ENCODE measurements at places on chromosomes 13 and 19.

DNA sequence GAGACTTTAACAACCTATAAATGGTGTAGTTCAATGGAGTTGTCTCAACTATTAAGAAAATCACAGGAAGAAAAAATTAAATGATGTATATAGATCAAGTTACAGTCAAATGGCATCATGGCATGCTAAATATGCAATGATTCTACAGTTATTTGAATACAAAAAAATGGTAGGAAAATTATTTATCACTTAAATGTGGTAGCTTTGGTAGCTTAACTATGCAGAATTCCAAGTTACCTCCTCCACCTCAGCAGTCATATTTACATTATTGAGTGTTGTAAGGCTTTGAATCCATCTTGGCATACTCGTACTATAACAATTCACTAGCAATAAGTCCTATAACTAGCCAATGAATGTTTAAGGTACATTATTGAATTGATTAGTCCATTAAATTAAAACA, 36.8 kb downstream of the CAB39L start:
- DNase-seq, result no peak

- DNase-seq, result no peak
These were observed 321.7 kb downstream of the DLEU7 start for GRCh38 chr13:50521831-50522149.

GRCh38 chr19:1945899-1946298, 4.9 kb downstream of the CSNK1G2 start:
- DNase-seq, result no peak

DNA sequence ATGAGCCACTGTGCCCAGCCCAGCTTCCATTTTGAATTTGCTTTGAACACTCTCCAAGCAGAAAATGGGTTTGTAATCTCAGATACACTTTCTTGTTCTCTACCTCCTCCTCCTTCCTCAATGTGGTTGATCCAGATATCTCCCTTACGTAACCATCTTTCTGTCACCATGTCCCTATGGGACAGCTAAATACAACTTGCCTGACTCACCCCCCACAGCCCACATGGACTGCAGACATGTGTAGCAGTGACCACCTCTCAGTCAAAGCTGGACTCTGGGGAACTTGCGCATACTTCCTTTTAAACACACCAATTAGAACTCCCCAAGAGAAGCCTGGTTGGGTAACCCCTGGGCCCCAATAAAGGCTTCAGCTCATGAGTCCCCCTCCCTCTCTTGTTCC, 10.8 kb upstream of the ZNF799 start:
- DNase-seq, result no peak

GRCh38 chr13:80276371-80277289, 64.3 kb downstream of the SPRY2 start:
- no peak for DNase-seq

DNA sequence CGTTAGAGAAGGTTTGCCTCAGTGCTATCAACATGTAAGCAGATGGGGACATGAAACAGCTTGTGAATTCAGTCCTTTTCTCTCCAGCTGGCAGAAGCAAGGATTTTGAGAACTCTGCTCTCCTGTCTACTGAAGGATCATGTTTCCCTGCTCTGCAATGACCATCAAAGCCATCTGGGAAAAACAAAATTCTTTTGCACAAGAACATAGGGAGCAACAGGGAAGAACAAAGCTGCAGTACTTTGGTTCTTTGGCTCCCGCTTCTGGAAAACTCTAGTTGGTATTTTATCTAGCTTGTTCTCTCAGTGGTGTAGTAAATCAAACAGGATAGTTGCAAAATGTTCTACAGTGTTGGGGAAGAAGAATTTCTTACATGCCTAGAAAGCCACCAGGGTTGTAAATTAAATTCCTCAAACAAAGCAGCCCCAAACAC, 270.4 kb downstream of the ENOX1 start:
- DNase-seq, result no peak

DNA sequence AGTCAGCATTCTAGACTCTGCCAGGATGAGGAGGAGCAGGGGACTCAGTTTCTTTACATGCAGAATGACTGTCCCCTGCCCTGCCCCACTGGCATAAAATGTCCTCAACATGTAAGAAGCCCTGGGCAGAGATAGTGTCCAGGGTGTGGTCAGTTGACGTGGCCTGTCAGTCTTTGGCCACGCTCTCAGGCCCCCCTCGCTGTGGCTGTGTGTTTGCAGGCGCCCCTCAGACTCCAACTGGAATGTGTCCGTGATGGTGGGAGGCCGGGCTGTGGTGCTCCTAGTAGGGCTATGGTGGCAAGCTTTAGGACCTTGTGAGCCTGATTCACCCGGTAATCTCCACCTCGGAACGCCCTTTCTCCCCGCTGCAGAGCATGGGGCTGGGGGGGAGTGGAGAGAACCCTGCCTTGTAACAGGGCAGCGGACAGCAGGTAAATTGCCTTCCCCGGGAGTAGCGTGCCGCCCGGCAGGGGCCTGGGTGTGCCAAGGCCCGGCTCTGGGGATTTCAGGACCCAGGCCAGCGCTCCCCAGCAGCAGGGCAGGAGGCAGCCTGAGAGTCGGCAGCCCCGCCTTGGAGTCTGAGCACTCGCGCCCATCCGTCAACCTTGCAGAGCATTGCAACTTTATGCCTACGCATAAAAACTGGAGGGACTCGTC, 62.3 kb downstream of the CHST8 start:
- no peak for DNase-seq

DNA sequence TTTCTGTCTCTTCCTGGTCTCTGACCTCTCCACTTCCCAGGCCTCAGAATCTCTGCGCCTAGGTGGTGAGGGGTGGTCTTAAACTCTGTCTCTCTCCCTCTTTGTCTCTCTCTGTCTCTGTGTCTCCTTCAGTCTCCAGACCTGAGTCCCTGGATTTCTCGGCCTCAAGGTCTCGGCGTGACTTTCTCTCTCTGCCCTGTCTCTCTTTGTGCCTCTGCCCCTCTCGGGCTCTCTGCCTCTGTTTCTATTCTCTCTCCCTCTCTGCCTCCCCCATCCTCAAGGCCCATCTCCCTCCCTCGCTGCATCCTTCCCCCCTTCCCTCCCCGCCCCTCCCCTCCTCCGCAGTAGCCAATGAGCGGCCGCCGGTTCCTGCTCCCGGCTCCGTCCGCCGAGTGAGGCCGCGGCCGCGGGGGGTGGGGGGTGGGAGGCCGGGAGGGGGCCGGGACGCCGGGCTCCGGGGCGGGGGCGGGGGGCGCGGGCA, at the start of gene CACNG7:
Gene CACNG7, plus strand, starts transcription at position 344 of the 481 bp plus-strand sequence. CDS start 3,554 bp downstream, outside the sequence.
- no peak for DNase-seq

GRCh38 chr19:32363175-32363574, 17.8 kb downstream of the ZNF507 start:
- no peak for DNase-seq

DNA sequence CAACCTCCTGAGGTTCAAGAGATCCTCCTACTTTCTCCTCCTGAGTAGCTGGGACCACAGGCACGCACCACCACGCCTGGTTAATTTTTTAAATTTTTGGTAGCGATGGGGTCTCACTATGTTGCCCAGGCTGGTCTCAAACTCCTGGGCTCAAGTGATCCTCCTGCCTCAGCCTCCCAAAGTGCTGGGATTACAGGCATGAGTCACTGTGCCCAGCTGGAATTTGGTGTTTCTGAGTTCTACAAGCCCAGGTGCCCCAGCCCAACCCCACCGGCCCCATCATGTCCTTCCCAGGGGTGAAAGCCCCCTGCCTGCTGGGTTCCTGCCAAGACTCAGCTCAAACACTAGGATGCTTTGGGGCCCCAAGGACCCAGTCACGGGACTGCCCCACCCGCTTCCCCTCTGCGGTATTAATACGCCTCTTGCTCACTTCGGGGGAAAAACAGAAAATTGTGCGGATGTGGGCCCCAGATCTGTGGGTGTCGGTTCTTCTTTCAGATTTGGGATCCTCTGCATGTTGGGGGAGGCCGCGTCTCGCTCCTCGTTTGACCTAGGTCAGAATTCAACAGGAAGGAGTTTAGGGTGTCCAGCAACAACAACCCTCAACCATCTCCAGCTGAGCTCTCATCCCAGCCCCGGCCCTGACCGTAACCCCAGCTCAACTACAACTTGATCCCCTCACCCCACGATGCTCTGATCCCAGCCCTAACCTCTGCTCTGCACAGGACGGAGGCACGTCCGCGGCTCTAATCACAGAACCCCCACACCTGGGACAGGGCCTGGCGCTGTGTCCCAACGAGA, 3.7 kb upstream of the FCER2 start:
- peak; percentile 32 for DNase-seq

DNA sequence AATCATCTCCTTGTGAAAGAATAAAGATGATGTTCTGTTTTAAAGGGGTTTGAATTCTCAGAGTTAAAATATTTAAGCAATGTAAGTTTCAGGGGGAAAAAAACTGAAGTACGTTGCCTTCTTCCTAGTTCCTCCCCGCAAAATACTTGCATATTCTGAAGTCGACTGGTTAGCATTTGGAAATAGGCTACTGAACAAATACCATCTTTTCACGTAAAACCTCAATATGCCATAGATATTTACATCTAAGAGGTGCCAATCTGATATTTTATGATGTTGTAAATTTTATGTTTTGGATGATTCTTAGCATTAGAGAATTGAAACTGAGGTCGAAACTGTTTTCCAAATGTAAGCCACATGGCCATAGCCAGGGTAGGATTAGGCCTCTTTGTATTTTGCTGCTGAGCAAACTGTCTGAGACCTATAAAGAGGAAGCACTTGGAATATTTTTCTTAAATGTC, 138.3 kb downstream of the FLT1 start:
- DNase-seq, result no peak

DNA sequence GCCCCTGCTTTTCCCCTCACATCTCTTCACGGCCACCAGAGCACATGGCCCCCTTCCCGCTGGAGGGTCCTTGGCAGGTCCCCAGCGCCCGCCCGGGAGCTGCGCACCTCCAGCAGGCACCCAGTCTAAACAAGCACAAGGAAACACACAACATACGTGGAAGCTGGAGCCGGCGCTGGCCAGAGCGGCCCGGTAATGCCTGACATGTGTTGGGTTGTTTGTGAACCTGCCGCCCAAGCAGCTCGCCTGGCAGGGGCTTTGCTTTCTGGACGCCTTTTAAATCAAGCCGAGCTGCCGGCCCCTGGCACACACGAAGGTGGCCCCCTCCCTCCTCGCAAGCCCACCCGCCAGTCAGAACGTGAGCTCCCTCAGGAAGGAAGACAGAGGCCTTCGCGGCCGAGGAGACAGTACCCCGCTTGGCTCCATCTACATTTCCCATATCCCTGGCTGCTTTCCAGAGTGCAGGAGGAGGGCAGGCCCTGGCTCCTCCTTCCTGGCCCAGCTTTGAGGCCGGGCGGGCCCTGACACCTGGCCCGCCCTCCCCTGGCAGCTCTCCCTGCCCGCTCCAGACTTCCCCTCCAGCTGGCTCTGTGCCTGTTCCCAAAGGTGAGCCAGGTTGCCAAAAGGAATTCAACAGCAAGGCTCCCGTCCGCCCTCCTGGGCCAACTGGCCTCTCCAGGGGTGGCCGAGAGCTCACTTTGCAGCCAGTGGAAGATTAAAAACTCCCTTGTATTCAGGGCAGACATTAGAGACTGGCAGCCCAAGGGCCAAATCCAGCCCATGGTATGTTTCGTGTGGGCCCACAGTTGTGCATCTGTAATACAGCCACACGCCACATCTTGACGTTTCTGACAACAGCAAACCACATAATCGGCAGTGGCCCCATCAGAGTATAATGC, 28.7 kb downstream of the COMP start:
- DNase-seq, result no peak

DNA sequence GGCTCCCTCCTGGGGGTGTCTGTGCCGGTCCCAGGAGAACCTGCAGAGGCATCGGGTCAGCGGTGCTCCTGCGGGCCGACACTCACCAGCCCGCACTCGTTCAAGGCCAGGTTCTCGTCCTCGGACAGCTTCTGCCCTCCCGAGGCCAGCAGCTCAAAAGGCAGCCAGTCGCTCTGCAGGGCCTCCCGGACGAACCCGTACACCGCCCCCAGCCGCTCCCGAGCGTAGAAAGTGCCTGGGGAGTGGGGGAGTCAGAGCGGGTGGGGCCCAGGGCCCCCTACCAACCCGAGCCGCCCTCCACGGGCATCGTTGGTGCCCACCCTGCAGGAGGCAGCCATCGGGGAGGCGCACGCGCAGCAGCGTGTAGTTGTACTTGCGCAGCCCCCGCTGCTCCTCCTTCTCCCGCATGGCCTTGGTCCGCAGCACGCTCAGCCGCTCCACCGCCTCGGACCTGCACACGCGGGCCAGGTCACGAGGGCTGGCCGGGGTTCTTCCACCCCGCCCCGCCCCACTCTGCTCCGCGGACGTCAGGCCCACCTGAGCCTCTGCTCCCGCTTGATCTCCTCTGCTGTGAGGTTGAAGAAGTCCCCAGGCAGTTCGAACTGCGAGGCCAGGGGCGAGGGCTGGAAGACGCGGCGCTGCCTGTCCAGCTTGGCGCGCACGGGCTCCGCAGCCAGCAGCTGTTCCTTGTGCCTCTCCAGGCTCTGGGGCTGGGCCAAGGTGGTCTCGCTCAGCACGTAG, 11.5 kb downstream of the UBXN6 start:
- no peak for DNase-seq

DNA sequence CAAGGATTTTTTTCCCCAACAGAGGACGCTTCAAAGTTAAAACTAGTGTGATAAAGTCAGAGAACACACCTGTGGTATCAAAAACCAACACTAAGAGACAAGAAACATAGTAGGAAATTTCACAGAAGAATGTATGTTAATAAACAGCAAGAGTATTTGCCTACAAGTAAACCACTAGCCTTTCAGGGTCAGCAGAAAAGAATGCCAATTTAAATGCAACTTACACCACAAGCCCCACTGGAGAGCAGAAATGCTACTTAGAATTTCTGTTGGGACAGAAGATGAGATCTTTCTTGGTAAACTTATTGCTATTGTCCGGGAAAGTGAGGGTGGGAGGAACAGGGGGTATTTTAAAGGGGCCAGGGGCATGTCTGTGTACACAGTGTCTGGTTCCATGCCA, 68.6 kb downstream of the STK24 start:
- DNase-seq, result no peak

DNA sequence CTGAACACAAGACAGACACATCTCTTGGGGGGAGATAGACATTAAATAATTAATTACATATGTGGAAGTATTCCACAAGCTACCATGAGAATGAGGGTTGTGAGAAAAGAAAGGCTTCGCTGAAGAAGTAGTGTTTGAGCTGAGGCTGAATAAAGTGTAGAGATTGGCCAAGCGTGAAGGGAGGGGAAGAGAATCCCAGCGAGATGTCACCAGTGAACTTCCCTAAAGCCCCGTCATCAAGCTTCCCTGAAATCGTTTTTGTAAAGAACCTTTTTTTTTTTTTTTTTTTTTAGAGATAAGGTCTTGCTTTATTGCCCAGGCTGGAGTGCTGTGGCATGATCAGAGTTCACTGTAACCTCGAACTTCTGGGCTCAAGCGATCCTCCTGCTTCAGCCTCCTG, 235.2 kb downstream of the KCNRG start:
- DNase-seq, result no peak

GRCh38 chr13:103156346-103156998, 90.3 kb upstream of the SLC10A2 start:
- no peak for DNase-seq

GRCh38 chr13:110546926-110547325, 14.6 kb downstream of the RAB20 start:
- no peak for DNase-seq

GRCh38 chr13:101979825-101980224, 422.0 kb downstream of the FGF14 start:
- no peak for DNase-seq

DNA sequence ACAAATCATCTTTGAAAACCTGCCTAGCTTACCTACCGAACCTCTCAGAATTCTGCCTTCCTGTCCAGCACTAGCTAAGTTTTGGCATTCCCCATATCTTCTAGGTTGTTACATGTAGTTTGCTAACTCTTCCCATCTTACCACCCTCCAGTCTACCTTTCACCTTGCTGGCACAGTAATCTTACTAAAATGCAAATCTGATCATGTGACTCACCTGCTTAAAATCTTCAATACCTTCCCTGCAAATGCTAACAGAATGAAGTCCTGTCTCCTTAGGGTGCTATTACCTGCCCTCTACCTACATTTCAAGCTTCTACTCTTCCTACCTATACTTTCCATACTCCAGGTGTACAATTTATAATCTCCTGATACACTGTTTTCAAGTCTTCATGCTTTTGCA, 30.4 kb downstream of the INTS6 start:
- no peak for DNase-seq

All from stimulated activated CD8-positive, alpha-beta memory T cell treated with anti-CD3 and anti-CD28 coated beads, Interleukin-7, amount 100 ng/mL, for 1 hour (primary cell).